ENCODE measurements at places on chromosomes 12 and 14.

GRCh38 chr12:4909734-4910501, at the start of gene KCNA1:
KCNA1 (plus strand) TSS chr12:4909905; CDS start chr12:4911379, 1,474 bp downstream.
- DNase-seq, result no peak

DNA sequence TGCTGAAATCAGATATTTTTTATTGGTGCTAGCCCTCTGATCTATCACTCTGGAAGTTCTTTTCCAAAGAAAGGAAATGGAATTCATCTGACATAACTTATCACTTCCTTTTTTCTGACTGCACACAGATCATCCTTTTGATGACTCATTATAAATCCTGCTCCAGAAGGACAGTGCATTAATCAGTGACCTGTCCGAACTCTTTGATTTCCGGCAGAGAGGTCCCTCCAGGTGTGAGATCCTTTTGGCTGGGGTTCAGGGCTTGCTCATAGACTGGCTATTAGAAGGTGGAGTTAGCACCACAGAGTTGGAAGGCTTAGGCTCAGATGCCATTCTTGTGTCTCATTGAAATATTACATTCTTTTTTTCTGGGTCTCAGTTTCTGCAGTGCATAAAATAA, 328.2 kb downstream of the ZFP36L1 start:
- no peak for DNase-seq

DNA sequence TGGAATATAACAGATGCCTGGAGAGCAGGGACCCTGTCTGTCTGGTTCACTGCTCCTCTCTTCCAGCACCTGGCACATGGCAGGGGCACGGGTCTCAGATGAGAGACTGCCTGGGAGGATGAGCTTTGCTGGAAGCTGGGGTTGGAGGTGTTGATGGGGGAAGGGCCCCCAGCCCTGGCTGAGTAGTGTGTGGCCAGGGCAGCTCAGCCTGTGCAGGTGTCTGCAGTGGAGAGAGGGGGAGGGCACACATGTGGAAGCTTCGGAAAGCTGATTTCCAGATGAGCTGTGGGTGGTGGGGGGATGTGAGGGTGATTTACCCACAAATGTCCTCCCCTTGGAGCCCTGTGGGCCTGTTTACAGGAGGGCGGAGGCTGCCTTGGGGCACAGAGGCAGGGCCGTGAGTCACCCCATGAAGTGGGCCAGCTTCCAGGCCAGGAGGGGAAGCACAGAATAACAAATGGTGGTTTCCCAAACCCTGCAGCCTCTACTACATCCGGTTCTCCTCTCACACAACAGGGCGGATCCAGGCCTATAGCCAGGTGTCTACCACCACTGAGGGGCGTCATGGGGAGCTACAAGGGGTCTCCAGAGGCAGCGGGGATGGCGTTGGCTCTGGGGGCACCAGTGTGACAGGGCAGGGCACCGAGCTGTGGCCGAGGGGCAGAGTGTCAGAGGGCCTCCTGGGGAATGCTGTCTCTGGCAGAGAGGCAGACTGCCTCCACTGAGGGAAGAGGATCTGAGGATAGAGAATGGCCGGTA, 11.0 kb downstream of the KRT7 start:
- DNase-seq, result peak; percentile 55

DNA sequence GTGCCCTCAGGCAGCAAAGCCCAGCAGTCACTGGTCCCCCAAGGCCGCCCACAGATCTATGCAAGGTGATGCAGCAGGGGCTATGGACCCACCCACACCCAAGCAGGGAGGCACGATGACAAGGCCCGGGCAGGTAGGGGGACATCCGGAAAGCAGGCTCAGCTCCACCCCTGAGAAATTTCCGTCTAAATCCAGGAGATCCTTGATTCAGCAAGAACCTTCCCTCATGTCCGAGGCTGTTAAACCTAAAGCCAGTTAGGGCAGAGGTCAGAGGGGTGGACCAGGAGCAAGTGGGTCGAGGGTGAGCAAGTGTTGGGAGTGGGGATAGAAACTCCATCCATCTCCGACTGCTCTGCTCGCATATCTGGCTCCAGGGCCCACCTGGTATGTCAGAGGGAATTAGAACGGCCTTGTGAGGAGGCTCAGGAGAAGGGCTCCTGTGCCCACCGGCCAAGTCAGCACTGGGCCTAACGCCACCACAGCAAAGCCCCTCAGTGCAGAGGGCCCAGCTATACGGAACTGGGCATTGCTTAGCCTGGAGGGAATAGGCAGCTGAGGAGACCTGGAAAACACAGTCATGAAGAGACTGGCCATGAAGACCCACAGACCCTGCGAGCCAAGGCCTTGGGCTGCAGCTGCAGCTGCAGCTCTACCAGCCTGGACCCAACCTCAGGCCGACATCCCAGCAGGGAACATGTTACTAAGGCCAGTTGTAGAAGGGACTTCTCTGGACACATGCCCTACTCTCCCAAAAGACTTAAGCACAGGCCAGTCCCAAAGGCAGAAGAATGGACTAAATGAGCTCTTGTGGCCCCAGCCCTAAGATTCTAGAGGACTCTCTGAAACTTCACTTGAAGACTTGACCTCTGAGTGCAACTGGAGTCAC, 34.3 kb downstream of the DAD1 start:
- DNase-seq, result no peak

DNA sequence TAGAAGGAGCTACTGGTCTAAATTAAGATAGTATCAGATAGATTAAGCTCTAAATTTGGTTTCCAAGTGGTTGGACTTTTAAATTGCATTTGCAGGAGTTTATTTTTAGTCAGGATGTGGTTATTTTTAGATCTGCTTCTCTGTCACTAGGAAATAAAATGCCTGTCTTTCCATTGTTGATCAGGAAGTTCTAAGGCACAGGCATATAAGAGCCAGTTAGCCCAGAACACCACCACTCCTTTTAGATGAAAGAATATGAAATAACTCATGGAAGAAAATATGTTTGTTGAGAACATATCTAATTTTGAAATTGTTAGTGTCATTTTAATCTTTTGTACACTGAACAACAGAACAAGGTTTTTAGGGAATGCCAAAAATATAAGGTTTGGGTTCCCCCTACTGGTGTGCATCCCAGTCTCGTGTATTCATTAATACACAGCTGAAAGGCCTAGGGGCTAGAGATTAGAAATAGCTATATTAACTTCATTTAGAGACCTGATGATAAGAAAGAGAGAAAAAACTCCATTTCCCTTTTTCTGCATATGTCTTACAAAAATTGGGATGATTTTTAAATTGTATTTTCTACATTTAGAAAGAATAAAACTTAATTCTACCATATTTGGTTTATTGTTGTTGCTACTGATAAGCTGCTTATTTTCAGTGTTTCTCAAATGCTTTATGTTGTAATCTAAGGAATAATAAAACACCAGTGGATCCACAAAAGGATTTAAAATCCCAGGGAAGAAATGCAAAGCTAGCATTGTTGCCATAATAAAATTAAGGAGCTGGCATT, 67.2 kb downstream of the RIC8B start:
- no peak for DNase-seq
